ENCODE measurements at places on chromosomes 7 and 10. TPM values are rescaled to one million over a fixed set of nuclear protein-coding genes. Genes with fewer than 3 reads are reported as not detected.

- no peak for DNase-seq
These were observed 139.4 kb downstream of the SKIDA1 start for GRCh38 chr10:21385996-21386585.

- DNase-seq: peak; percentile 62
These were observed 650 bp upstream of the TM9SF3 start for GRCh38 chr10:96587264-96588059.

GRCh38 chr7:120996333-120996987 is 7.9 kb downstream of the CPED1 start:
- DNase-seq: no peak

NKX2-3 gene
- polyA plus RNA-seq: not detected

NPC1L1 gene
- 2.9 TPM for polyA plus RNA-seq
